ENCODE measurements at places on chromosomes 4 and X. TPM values are rescaled to one million over a fixed set of nuclear protein-coding genes. Genes with fewer than 3 reads are reported as not detected.

ADH7 gene
- 14.7 TPM for total RNA-seq

PRR32 gene
- total RNA-seq: not detected

XAGE1B gene
- not detected for total RNA-seq

EXOC1L gene
- not detected for total RNA-seq

AASDH gene
- total RNA-seq: 7.1 TPM
